ENCODE measurements at places on chromosomes 4 and X.

DNA sequence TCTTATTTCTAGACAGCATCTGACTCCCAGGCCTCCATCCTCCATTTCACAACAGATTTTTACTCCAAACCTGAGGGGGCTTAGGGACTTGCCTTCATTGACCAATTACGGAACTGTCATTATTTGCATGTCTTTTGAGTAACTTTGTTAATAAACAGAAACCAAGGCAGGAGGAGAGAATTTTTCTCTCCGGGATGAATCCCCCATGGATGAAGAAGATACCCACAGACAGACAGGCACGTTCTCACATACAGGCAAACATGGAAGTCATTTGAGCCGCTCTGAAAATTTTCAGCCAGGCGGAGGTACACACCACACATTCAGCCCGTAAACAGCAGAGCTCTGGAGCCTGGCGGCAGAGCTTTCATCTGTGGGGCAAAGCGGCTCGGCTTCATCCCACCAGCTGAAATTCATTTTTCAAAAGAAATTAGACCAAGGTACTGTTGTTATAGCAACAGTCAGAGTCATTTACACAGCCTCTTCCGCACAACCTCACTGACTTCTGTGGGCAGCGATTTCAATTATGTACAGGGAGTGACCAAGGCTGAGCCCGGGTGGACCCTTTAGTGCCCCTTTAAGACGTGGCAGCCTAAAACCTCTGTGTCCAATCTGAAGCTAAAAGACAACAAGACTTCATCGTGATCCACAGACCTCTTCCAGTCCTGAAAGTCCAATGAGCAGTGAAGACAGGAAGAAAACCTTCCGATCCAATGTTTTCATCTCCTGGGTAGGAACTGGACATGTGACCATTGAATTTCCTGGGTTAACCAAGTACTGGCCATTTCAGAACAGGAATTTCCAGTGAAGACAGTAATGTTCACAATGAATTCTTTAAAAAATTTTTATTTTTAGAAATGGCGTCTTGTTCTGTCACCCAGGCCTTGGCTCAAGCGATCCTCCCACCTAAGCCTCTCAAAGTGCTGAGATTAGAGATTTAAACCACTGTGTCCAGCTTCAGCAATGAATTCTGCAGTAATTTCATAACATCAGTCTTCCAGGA is 237.0 kb downstream of the MGST2 start:
- no peak for DNase-seq

- no peak for DNase-seq
Measured at GRCh38 chr4:165563851-165564250, 185.0 kb downstream of the CPE start.

GRCh38 chr4:83358410-83358809 is 23.8 kb upstream of the HPSE start:
- no peak for DNase-seq

- no peak for DNase-seq
Measured at GRCh38 chr4:68401231-68401630, 46.0 kb upstream of the TMPRSS11E start.

DNA sequence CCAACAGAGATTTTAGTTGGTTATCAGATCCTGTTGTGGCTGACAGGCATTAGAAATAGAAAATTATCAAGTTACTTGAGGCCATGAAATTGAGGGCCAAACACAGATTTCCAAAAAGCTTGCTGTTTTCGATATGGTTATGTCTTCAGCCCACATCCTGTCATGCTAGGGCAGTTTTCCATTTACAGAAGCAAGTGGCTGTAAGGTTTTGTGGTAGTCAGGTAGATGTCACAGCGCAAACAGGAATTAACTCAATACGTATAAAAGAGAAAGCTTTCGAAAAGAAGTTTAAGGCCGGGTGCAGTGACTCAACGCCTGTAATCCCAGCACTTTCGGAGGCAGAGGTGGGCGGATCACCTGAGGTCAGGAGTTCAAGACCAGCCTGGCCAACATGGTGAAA is 104.6 kb downstream of the DMD start:
- DNase-seq: no peak

- no peak for DNase-seq
Measured at GRCh38 chrX:46601283-46601682, 27.7 kb downstream of the CHST7 start.

Measured in hematopoietic multipotent progenitor cell treated with erythropoietin and hydrocortisone succinate and interleukin-3 and kit ligand, for 6 days (in vitro differentiated cells).